GM20000 (cell line): ENCODE measurements at places on chromosomes 1 and 21.

DNA sequence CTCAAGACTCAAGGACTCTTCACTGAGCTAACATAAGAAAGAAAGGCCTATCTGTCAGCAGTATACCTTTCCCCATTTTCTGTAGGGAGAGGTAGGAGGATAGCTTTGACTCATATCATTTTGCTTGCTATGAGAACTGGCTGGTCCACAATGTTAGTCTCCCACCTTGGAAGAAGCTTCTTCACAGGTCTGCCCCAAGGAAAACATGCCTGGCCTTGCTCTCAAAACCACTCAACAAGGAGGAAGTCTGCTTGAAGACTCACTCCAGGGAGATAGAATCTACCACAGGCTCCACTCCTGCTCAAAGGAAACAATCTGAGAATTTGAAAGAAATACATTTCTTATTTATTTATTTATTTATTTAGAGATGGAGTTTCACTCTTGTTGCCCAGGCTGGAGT, 29.5 kb upstream of the LAMC1 start:
- no peak for DNase-seq

DNA sequence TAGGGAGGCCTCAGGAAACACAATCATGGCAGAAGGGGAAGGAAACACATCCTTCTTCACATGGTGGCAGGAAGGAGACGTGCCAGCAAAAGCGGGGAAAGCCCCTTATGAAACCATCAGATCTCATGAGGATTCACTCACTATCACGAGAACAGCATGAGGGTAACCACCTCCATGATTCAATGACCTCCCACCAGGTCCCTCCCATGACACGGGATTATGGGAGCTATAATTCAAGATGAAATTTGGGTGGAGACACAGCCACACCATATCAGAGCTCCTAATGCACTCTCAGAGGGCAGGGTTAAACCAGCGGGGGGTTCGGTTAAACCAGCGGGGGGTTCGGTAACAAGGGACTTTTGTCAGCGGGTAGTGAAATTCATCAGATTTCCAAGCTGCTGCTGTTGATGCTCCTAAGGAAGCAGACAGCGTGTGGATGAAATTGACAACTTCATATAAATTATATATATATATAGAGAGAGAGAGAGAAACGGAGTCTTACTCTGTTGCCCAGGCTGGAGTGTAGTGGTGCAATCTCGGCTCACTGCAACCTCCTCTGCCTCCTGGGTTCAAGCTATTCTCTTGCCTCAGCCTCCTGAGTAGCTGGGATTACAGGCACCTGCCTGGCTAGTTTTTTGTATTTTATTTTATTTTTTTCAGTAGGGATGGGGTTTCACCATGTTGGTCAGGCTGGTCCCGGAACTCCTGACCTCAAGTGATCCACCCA, 4.2 kb downstream of the CSTB start:
- no peak for DNase-seq

- no peak for DNase-seq
Observed at GRCh38 chr1:110870721-110871388, 2.1 kb upstream of the CD53 start.

DNA sequence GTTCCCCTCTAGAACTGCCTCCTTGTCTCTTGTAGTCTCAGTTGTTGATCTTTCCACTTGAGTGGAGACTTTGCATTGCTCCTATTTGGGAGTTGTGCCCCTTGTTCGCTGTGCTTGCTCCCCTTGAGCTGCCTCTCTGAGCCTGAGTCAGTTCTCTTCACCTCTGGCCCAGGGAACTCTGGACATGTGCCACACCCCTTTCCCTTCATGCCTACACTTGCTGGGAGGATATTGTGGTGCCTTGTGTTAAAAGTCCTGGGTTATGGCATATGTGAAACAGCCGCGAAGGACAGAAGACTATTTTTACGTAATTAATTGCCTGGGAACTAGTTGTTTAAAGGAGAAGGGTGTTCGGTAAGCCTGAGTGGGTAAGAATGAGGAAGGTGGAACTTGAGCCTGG, 32.2 kb upstream of the RPTN start:
- no peak for DNase-seq

DNA sequence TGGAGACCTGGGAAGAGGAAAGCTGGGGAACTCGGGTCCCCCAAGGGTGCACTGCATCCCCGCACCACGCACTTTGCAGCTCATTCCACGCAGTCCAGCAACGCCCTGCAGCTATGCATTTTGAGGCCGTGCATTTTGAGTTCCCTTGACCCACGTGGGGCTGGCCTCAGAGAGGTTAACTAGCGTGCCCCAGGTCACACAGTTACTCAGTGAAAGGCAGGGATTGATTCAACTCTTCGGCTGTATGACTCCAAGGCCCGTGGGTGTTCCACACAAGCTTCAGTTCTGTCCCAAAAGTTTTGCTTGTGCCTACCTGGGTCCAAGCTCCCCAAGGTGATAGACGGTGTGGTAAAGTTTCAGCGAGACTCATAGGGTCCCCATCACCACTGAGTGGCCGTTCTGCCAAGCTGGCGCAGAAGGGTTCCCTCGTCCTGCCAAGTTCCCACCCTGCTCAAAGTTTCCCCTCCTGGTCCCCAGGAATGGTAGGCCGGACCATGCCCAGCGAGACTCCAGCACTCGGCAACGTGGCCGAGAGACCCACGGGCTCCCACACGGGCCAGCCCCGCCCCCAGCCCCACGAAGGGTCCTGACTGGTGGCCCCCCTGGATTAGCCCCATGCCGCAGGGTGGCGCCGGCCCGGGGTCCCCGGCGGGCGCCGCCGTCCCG, 611 bp downstream of the HSPG2 start:
- no peak for DNase-seq
